ENCODE measurements at places on chromosomes 1 and 21.

DNA sequence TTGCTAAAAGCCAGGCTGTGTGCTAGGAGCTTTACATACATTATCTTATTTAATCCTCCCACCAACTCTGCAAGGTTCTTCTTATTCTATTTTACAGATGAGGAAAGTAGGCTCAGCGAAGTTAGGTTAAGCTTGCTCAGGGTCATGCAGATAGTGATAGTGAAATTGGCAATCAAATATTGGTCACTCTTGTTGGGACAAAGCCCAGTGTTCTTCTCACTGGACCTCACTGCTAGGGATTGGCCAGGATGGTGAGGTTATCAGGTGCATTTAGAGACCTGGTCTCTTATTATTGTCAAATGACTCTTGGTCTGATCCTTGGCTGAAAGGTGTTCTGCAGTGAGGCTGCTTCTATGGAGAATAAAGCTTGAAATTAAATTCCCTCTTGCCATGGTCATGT, 145.1 kb downstream of the CNIH3 start:
- no peak for DNase-seq

DNA sequence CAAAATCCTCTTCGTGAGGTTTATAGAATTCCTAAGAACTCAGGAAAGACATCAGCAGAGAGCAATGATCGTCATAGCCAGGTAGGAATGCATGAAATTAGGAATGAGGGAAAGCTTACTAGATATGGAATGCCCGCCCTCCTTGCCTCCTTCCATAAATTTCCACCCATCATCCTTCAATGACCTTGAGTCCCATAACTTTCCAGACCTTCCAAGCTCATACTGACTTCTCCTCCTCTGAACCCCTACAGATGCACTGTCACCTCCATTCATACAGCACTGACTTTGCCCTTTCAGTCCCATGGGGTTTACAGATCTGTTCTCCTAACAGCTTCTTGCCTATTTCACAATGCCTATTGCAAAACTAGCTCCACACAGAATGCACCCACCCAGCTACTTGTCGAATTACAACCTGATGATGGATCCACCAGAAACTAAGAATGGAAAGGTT, 23.8 kb upstream of the PPP1R15B start:
- no peak for DNase-seq

GRCh38 chr21:34351786-34352241, 12.0 kb upstream of the KCNE2 start:
- peak; percentile 59 for DNase-seq

GRCh38 chr1:93631626-93632365, 49.8 kb downstream of the BCAR3 start:
- DNase-seq = peak; percentile 37

GRCh38 chr1:15957221-15958095, 18.4 kb downstream of the ZBTB17 start:
- DNase-seq = no peak

DNA sequence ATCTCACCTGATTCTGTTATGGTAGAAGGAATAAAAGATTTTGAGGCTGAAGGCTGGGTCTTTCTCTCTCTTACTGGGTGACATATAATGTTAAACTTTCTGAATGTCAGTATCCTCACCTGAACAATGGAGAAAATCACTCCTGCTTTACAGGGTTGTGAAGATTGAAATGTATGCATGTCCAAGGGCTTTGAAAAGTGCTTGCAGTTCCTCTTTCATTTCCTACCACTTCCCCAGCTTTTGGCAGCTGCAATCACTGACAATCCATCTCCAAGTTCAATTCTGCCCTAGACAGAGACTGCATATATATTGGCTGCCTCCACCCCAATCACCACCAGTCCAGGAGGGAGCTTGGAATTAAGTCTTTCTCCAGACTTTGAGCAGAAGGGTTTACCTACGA, 39.8 kb downstream of the FAM78B start:
- DNase-seq = no peak

DNA sequence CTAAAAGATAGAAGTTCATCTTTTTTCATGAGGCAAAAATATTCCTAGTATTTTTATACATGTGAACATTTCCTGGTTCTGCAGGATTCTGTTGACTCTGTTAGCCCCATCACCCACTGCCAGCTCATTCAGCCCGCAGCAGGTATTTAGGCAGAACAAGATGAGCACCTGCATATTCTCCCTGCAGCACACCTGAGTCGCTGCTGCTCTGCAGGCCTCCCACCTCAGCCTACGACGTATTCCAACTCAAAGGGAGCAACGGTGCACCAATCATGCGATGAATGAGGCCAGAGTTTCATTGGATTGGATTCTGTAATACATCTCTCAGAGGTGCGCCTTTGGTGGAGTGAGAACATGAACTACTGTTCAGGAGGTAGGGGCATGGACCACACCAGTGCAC, 87.6 kb downstream of the CNIH3 start:
- DNase-seq = no peak

- DNase-seq = no peak
Measured at GRCh38 chr1:106907795-106908194, 148.7 kb upstream of the PRMT6 start.

DNA sequence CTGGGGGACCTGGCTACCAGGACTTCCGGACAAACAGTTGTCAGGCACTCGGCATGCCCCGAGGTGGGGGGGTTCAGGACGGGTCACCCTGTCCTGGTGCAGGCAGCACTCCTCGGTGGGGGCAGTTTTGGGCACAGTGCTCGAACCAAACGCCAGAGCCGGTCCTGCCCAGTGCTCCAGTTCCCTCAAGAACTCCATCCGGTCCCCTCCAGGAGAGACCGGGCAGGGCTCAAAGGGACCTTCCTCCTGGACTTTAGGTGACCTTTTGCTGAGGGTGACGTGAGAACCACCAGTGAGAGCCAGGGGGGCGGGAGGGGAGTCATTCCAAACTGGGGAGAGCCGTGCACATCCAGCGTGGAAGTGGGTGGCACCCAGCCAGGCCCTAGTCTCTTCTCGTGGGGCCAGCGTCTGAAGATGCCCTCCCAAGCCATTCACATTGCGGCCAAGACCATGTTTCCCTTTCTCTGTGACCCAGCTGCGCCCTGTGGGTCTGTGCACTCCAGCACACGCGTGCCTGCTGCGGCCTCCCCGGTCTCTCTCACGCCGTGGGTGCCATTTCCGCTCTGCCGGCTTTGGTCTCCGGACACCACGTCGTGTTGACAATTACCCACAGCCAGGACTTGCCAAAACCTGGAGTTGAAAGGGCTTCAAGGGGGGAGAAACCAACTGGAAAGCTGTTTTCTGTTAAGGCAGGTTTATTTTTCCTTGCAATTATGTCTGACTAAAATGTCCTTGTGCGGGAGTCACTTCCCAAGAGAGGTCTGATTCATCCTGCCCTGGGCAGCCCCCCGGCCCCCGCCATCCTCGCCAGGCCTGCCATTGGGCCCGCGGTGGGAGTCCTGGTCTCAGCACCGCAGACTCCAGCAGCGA, 178.8 kb upstream of the ARHGEF16 start:
- no peak for DNase-seq

DNA sequence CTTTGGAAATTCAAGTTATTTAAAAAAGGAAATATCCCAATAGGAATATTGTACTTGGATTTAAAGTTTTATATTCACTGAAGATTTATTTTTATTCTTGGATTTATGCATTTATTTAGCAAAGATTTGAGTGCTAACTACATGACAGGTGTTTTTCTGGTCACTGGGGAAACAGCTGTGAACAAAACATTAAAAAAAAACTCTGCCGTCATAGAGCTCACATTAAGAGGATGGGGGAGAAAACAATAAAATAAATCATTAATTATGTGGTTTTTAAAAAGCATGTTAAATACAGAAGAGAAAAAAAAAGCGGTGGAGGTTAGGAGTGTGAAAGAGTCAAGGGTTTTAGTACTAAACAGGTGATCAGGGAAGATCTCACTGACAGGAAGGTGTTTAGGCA, 149.9 kb downstream of the GALNT2 start:
- no peak for DNase-seq

- no peak for DNase-seq
Measured at GRCh38 chr1:222697826-222698225, 14.5 kb downstream of the AIDA start.

GRCh38 chr21:44566403-44566802, 7.1 kb upstream of the KRTAP10-4 start:
- no peak for DNase-seq

- no peak for DNase-seq
Measured at GRCh38 chr21:25300632-25301031, 306.6 kb downstream of the MRPL39 start.

- DNase-seq = no peak
Measured at GRCh38 chr1:94951509-94952208, 24.7 kb upstream of the CNN3 start.

DNA sequence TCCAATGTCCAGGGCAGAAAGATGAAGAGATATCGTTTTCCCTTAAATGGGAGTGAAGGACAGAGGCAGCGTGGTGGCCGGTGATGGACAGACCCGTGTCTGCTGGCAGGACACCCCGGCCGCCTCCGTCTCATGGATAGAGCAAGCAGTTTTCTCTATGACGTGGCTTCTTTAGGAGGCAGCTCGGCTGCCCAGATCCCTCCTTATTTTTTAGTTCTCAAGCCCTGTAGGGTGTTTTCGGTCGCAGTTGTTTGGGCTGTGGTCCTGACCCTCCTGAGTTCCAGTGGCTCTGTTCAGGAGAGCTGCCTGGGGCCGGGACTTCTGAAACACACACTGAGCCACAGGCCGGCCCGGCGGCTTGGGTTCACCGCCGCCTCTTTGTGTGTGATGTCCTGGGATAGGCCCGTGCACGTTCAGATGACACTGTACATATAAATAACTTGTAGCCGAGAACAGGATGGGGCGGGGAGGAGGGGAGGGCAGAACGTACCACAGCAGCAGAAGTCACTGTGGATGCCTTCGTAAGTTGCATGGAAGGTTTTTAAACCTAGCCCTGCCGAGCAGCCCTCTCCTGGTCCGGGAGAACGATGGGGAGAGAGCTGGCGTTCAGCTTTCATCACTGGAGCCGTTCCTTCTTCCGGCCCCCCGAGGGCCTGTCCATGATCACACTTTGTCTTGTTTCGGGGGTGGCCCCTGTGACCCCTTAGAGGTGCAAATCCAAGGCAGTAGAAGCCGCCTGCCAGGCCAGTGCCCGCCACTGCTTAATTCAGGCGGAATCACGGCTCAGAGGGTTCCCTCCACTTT, 65.2 kb downstream of the SIK1 start:
- peak; percentile 80 for DNase-seq

GRCh38 chr1:50218344-50219120, 109.8 kb downstream of the ELAVL4 start:
- no peak for DNase-seq

- no peak for DNase-seq
Measured at GRCh38 chr1:238826891-238827290, 559.5 kb upstream of the CHRM3 start.

GRCh38 chr21:38905752-38906151, 100.0 kb downstream of the ETS2 start:
- DNase-seq = no peak

GRCh38 chr1:43836267-43836951, 97.2 kb upstream of the ARTN start:
- DNase-seq = peak; percentile 96

- no peak for DNase-seq
Measured at GRCh38 chr21:14895792-14896191, 169.0 kb downstream of the NRIP1 start.

DNA sequence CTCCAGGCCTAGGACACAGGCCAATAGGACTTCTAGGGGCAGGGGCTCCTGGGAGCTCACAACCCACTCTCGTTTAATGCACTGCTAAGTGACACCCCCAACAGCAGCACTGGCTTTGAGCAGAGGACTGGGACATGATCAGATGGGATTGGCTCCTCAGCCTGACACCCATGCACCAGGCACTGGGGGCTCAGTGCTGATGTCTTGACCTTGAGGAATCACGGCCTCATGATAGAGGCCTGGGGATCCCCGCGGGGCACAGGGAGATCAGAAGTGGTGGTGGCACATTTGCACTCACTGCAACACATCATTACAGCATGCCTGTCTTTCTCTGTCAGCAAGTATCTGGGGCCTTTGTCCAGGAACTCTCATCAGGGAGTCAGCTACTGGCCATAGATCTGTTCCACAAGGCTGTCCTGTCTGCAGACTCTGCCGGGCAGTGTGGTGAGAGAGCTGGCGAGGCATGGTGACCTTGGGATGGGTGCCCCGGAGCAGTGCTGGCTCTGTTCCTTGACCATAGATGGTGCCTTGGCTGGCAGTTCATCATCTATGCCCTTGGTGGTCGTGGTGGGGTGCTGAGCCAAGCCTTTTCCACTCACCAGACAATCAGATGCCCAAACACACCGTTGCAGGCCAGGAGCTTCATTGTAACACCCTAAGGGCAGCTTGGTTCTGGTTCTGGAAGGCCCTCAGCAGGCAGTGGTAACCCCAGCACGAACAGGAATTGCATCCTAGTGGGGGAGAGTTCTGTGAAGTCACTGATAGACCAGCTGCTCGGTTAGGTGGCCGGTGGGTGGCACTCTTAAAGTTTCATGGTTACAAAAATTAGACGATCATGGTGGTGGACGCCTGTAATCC, 22.2 kb upstream of the PARP1 start:
- DNase-seq = no peak

DNA sequence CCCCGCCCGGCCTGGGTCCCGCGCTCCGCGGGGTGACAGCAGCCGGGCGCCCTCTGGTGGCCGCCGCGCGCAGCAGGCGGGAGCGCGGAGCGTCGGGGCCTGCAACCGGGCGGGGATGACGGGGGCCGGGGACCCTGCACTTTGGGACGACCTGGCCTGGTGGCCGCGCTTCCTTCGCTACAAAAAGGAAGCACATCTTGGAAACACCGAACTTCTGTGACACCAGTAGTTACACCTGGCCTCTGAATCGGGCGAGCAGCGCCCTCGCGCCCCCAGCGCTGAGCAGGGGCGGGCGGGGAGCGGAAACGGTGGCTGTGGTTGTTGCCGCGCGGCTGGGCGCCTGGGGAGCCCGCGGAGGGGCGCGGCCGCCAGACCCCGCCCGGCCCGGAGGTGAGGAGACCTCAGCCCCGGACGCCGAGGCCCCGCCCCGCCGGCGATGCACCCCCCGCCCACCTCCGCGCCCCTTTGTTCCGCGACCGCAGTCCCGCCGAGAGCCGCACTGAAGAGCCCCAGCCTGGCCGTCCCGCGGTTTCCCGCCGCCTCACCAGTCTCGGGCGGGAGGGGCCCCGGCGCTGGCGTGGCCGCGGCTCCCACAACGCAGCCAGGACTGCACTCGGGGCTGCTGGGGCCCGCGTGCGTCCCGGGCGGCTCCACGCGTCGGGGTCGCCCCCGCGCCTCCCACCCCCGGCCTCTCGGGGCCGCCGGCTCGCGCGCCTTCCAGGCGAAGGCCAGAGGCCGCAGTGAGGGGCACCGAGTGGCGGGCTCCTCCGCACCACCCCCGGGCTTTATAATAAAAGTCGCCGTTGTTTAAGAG, 59.3 kb downstream of the H3-3A start:
- DNase-seq = peak; percentile 76

GRCh38 chr1:91783423-91784170, 102.4 kb downstream of the TGFBR3 start:
- DNase-seq = no peak

GRCh38 chr1:167515893-167516321, 2.4 kb downstream of the CD247 start:
- DNase-seq = no peak

DNA sequence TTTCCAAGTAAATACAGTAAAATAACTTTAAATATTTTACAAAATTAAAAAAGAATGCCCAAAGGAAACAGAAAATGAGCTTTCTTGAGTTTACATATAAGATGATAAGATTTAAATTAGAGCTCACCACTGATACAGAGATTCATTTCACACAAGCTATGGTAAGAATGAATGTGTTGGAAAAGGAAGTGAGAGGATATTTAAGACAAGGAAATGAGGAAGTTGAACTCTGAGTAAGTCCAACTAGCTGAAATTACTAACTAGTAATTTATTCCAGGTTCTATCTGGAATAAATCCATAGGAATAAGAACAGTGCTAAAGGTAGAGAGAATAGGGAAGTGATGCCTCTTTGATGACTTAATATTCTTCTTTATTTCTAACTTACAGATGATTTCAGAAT, 42.4 kb downstream of the FNBP1L start:
- DNase-seq = no peak
